Memory B cell (primary cell): ENCODE measurements at places on chromosomes 12 and 14.
A peak's percentile ranks its signal among the peaks of the same experiment; 100 is the strongest.

DNA sequence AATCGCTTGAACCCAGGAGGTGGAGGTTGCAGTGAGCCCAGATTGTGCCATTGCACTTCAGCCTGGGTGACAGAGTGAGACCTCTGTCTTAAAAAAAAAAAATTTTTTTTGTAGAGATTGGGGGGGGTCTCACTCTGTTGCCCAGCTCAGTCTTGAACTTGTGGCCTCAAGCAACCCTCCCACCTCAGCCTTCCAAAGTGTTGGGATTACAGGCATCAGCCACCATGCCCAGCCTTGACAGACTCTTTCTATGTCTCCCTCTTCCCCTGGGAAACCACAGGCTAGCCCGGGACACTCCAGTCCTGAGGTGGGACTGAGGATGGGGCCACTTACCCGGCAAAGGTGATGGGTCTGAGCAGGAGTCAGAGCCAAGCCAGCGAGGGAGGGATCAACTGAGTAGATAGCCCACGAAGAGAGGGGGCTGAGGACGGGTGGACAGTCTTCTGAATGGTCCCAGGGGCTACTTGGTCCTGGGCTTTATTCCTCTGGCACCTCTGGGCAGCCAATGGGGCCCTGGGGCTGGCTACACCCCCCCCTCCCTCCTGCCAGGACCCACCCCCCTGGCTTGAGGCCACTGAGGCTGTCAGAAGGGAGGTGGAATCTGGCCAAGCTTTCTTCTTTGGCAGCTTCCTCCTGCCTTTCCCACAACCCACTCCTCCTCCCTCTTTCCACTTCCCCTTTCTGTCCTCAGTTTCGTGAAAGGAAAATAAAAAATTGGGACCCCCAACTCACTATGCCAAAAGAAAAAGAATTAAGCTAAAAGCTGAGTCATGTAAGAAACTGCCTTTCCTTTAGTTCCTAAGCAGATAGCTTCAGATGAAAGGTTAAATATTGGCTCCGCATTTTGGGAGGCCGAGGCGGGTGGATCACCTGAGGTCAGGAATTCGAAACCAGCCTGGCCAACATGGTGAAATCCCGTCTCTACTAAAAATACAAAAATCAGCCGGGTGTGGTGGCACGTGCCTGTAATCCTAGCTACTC lies at the start of gene SDS:
SDS (minus strand) TSS at position 453 of the 981 bp plus-strand sequence. CDS start 4,179 bp downstream, outside the sequence.
- DNase-seq: no peak

GRCh38 chr14:36617824-36618223 lies 35.4 kb upstream of the NKX2-8 start:
- DNase-seq: no peak

DNA sequence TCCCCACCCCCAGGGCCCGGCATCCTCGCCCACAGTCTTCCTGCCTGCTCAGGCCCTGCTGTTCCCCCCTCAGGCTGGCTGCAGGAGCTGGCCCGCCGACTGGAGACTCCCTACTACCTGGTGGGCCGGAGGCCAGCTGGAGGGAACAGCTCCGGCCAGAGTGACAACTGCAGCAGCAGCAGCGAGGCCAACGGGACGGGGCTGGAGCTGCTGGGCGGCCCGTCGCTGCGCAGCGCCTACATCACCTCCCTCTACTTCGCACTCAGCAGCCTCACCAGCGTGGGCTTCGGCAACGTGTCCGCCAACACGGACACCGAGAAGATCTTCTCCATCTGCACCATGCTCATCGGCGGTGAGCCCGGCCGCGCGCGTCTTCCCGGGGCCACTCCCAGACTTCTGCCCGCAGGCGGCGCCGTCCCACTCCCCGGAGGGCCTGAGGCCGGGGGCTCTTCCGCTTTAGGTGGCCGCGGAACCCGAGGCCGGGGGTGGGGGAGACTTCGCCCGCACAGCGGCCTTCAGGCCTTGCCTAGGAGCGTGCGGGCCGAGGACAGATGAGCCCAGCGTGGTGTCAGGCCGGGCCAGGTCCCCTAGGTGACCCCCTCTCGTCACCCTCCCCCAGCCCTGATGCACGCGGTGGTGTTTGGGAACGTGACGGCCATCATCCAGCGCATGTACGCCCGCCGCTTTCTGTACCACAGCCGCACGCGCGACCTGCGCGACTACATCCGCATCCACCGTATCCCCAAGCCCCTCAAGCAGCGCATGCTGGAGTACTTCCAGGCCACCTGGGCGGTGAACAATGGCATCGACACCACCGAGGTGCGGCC lies 10.2 kb downstream of the KCNH3 start:
- no peak for DNase-seq

GRCh38 chr12:2180737-2181082 lies 127.9 kb downstream of the CACNA1C start:
- no peak for DNase-seq

GRCh38 chr12:51085757-51086156 lies 2.4 kb upstream of the CSRNP2 start:
- DNase-seq: no peak

- no peak for DNase-seq
These were observed 21.3 kb upstream of the CEBPE start for GRCh38 chr14:23140371-23140770.

DNA sequence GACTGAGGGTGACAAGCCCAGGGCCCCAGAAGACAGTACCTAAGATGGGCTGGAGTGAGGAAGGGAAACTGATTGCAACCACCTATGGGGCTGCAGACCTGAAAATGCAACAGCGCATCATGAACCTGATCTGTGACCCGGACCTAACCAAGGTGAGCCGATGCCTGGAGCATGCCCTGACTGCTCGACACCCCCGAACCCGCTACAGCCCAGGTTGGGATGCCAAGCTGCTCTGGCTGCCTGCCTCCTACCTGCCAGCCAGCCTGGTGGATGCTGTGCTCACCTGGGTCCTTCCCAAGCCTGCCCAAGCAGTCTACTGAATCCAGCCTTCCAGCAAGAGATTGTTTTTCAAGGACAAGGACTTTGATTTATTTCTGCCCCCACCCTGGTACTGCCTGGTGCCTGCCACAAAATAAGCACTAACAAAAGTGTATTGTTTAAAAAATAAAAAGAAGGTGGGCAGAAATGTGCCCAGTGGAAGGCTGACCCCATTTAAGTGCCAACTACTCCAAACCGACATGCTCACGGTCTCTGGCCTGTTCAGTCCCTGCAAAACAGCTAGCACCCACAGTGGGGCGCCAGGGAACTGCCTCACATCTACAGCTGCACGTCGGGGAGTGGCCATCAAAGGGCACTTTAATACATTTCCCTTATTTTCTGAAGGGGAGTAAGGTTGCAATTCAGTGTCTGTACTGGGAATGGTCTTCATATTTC lies 4.2 kb downstream of the RDH5 start:
- DNase-seq: peak; percentile 61
